Suprapubic skin (tissue), 4 donors: ENCODE measurements at places on chromosomes 4 and X.

DNA sequence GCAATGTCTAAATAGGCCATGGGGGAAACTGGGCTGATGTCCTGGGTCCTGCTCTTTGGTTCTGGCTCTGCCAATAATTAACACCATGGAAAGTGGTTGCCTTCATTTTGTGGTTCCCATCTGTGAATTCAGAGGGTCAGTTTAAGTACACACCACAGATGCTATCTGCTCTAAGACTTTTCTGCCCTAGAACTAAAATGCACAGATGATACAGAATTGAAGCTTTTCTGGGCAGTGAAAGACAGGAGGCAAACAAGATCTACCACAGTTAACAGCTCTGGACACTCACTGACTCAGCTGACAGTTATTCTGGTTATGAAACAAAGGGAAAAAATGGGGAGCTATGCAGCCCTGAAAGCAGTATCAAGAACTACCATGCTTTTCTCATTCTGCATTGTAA lies 37.3 kb downstream of the APBB2 start:
- H3K4me1 ChIP-seq = peaks cover 40% of the 10 kb centered on the region
- no peak overlapping the region for H3K4me3 ChIP-seq
- H3K27ac ChIP-seq = no peak overlapping the region

GRCh38 chr4:36241771-36242170 lies 2.5 kb downstream of the ARAP2 start:
- H3K4me3 ChIP-seq = peak overlapping the region; percentile 87
- no peak overlapping the region for H3K27ac ChIP-seq
- DNase-seq = no peak

GRCh38 chrX:152915541-152916241 lies 17.8 kb downstream of the ZNF185 start:
- H3K27ac ChIP-seq = no peak overlapping the region
- no peaks in the 10 kb centered on the region for H3K36me3 ChIP-seq
- no peak overlapping the region for H3K4me3 ChIP-seq
- no peaks in the 10 kb centered on the region for H3K4me1 ChIP-seq
- no peaks in the 10 kb centered on the region for H3K27me3 ChIP-seq

GRCh38 chr4:56742080-56742871 lies 61.2 kb upstream of the HOPX start:
- no peak for DNase-seq
- no peak overlapping the region for H3K4me3 ChIP-seq
- no peaks in the 10 kb centered on the region for H3K36me3 ChIP-seq
- peaks cover 6% of the 10 kb centered on the region for H3K4me1 ChIP-seq
- no peak overlapping the region for H3K27ac ChIP-seq

GRCh38 chr4:137534516-137534915 lies 2.2 kb upstream of the PCDH18 start:
- H3K36me3 ChIP-seq = no peaks in the 10 kb centered on the region
- H3K4me3 ChIP-seq = no peak overlapping the region
- no peak for DNase-seq
- H3K27me3 ChIP-seq = no peaks in the 10 kb centered on the region
- peaks cover 6% of the 10 kb centered on the region for H3K4me1 ChIP-seq

GRCh38 chr4:100826808-100827548 lies 309.2 kb upstream of the EMCN start:
- H3K36me3 ChIP-seq = no peaks in the 10 kb centered on the region
- H3K27ac ChIP-seq = no peak overlapping the region
- no peaks in the 10 kb centered on the region for H3K27me3 ChIP-seq
- H3K4me1 ChIP-seq = no peaks in the 10 kb centered on the region

DNA sequence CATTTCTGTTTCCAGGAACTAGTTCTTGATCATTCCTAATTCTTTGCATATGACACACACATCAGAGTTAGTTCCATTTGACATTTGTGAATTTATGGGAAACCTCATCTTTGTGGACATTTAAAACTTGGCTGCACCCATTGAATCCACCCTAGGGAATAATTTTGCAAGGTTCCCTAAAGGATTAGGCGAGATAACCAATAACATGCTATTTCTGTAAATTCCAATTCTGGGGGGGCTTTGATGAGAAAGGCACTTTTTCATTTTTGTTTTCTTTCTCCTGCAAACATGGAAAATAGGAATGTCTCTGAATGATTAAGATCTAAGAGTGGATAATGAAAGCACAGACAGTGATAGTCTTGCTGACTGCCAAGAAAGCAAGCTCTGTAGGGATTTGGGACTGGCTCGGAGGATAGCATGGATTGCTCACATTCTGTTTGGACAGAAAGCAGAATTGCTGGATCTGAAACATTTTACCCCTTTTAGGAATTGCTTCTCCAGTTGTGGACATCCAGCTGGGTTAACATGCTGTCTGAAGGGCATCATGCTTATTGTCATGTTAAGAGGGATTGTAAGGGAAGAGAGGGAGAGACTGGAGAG lies 145.1 kb downstream of the NHS start:
- H3K27ac ChIP-seq = no peak overlapping the region
- H3K4me1 ChIP-seq = no peaks in the 10 kb centered on the region
- no peak for DNase-seq
- no peaks in the 10 kb centered on the region for H3K36me3 ChIP-seq
- H3K4me3 ChIP-seq = no peak overlapping the region

GRCh38 chr4:145567516-145567915 lies 51.7 kb upstream of the MMAA start:
- H3K4me3 ChIP-seq = no peak overlapping the region
- no peak overlapping the region for H3K27ac ChIP-seq
- no peak for DNase-seq
- H3K4me1 ChIP-seq = no peaks in the 10 kb centered on the region
- H3K27me3 ChIP-seq = no peaks in the 10 kb centered on the region
